ENCODE measurements at places on chromosomes 1 and 21. TPM values are rescaled to one million over a fixed set of nuclear protein-coding genes. Genes with fewer than 3 reads are reported as not detected.
A peak's percentile ranks its signal among the peaks of the same experiment; 100 is the strongest.

DNA sequence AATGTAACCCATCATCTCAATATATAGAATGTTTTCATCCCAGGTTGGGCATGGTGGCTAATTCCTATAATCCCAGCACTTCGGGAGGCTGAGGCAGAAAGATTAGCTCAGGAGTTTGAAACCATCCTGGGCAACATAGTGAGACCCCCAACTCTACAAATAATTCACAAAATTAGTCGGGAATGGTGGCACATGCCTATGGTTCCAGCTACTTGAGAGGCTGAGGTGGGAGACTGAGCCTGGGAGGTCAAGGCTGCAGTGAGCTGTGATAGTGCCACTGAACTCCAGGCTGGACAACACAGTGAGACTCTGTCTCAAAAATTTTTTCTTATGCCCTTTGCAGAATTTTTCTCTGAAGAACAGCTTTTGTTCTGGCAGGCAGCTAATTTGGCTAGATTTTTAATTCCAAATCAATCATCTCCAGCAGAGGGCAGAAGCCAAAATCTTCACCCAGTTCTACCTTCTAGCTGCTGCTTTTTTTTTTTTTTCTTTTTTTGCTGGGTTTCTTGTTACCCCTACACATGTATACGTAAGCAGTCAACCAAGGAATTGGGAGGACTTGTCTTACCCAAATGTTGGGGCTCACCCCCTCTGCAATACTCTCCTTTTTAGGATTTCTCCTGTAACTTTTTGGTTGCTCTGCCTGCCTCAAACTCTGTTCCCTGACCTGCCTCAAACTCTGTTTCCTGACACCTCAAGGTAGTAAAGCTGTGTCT is 2.7 kb upstream of the RAD54L start:
- peaks cover 36% of the 10 kb centered on the region for H3K4me1 ChIP-seq
- peak overlapping the region; percentile 14 for H3K27ac ChIP-seq
- H3K27me3 ChIP-seq = no peaks in the 10 kb centered on the region
- DNase-seq = peak; percentile 46
- H3K36me3 ChIP-seq = peaks cover 13% of the 10 kb centered on the region

C1QTNF12 gene
- total RNA-seq = 1.4 TPM

DNA sequence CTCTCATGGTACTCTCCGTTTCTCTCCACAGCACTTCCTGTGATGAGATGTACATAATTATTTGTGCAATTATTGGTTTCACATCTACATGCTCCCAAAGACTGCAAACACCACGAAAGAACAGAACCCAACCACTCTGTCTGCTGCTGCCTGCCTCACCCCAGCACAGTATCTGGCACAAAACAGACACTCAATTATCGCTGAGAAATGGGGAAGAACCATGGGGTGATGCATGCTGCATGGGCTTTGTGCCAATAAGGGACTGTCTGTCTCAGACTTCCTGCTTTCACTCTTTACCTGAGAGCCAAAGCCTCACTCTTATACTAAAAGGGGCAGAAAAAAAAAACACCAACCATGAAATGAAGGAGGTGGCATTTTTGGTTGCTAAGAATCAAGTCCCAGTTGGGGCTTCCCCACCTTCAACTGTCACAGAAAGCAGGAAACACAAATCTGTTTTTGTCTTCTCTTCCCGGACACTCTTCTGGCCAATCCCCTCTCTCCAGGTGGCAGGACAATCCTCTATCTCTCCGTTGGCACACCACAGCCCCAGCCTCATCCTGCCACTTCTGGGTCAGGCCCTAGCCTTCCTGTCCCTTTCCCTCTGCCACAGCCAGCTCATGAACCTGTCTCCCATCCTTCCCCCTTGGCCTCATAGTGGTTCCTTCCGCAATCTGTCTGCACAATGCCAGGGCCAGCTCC is 82.0 kb downstream of the TGFBR3 start:
- peaks cover 18% of the 10 kb centered on the region for H3K36me3 ChIP-seq
- peak overlapping the region; percentile 95 for H3K27ac ChIP-seq
- peaks cover 66% of the 10 kb centered on the region for H3K4me1 ChIP-seq
- peak; percentile 82 for DNase-seq
- peaks cover 5% of the 10 kb centered on the region for H3K27me3 ChIP-seq

DNA sequence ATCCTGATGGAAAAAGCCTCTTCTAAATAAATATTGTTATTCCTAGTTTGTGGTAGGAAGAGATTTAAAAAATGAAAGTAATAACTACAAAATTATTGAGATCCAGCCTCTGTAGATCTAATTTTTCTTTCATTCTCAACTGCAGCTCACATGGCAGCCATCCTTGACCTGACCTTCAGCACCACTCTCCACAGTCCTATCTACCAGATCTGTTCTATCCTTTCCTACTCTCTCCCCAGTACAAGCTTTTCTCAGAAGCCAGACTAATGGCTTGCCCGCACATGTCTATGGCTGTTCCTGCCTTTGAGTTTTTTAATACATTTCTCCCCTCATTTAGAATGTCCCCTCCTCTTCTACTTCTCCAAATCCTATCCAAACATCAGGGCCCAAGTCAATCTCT is 51.5 kb downstream of the MACO1 start:
- H3K4me3 ChIP-seq = no peak overlapping the region
- H3K27ac ChIP-seq = no peak overlapping the region
- peaks cover 28% of the 10 kb centered on the region for H3K36me3 ChIP-seq
- H3K4me1 ChIP-seq = peaks cover 9% of the 10 kb centered on the region
- H3K27me3 ChIP-seq = no peaks in the 10 kb centered on the region

ALDH4A1 gene
- total RNA-seq = 5.9 TPM

GRCh38 chr1:37660664-37661063 is 26.0 kb upstream of the RSPO1 start:
- H3K27ac ChIP-seq = no peak overlapping the region
- no peaks in the 10 kb centered on the region for H3K4me1 ChIP-seq
- H3K4me3 ChIP-seq = no peak overlapping the region
- H3K36me3 ChIP-seq = no peaks in the 10 kb centered on the region
- peaks cover 18% of the 10 kb centered on the region for H3K27me3 ChIP-seq

GRCh38 chr1:4027008-4027407 is 126.9 kb upstream of the C1orf174 start:
- H3K27ac ChIP-seq = no peak overlapping the region
- H3K27me3 ChIP-seq = peaks cover 5% of the 10 kb centered on the region
- no peaks in the 10 kb centered on the region for H3K36me3 ChIP-seq
- no peak for DNase-seq

CELA2B gene
- total RNA-seq = not detected

- DNase-seq = no peak
- H3K4me3 ChIP-seq = no peak overlapping the region
- no peaks in the 10 kb centered on the region for H3K27me3 ChIP-seq
- H3K27ac ChIP-seq = no peak overlapping the region
- peaks cover 19% of the 10 kb centered on the region for H3K36me3 ChIP-seq
- peaks cover 19% of the 10 kb centered on the region for H3K4me1 ChIP-seq
Measured at GRCh38 chr1:184859381-184860105, 104.9 kb upstream of the EDEM3 start.

- peaks cover 8% of the 10 kb centered on the region for H3K27me3 ChIP-seq
- no peak overlapping the region for H3K4me3 ChIP-seq
- H3K27ac ChIP-seq = no peak overlapping the region
- no peak for DNase-seq
Measured at GRCh38 chr21:41678924-41679318, 87.9 kb downstream of the RIPK4 start.
